ENCODE measurements at places on chromosomes 13 and 19. TPM values are rescaled to one million over a fixed set of nuclear protein-coding genes. Genes with fewer than 3 reads are reported as not detected.

DNA sequence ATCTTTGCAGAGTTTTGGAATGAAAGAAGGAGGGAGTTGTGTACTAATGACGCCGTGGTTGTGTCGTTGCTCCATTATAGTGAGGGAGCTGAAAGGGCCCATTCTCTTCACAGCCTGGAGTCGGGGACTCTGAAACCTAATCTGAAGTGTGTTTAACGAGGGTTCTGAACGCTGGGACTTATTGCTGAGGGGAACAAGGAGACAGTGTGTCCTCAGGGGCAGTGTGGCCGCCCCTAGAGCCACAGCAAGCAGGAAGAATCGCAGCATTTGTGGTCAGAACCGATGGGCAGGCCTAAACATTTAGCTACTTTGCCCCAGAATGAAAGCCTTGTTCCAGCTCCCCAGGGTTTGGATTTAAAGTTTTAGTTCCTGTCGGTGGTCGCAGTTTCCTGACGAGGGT lies 156.4 kb upstream of the RNF113B start:
- no peaks in the 10 kb centered on the region for H3K4me1 ChIP-seq
- no peak overlapping the region for H3K4me3 ChIP-seq
- H3K36me3 ChIP-seq, result no peaks in the 10 kb centered on the region

Gene ADPRHL1
- 212 TPM for total RNA-seq

DNA sequence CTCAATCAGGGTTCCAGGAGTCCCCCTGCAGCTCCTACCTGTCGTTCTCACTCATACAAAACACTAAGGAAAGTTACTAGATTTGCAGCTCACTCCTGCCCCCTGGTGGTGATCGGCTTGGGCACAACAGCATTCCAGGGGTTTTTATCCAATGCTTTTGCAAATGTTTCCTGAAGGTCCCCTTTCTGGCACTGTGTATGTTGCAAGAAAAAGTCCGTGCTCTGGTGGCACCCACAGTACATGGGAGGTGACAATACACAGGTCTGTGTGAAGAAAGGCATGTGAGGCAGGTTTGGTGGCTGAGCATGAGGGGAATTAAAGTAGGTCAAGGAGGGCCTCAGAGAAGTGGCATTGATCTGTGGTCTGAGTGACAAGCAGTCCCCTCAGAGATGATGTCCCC lies 8.6 kb upstream of the TYK2 start:
- peaks cover 3% of the 10 kb centered on the region for H3K4me1 ChIP-seq
- peak; percentile 84 for DNase-seq
- H3K4me3 ChIP-seq, result no peak overlapping the region
- peaks cover 33% of the 10 kb centered on the region for H3K36me3 ChIP-seq

DNA sequence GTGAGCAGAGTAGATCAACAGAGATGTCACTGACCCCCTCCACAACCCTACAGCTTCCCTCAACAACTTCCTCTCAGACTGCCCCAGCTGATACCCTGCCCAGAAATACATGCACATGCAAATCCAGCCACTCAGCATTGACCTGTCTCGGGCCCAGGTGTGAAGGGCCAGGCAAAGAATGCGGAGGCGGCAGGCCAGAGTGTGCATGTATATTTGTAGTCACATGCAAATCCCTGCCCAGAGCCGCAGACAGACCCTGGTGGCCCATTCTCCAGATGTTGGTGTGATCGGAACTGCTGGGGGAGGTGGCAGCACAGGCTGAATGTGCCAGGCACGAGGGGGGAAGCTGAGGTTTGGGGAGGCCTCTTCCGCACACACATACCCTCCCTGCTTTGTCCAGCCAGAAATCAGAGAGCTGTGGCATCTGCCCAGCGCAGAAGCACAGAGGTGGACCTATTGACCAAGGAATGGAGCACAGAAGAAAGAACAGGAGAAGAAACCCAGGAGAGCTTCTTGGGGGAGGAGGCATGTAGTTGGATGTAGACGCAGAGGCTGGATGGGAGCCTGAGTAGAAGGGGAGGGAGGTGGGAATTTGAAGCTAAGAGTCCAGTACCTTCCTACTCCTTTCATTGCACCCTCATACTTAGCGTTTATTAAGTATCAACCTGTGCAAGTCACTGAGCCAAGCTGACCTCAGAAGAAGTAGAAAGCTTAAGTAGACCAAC lies 14.4 kb downstream of the MEF2B start:
- no peak overlapping the region for H3K27ac ChIP-seq
- H3K27me3 ChIP-seq, result no peaks in the 10 kb centered on the region
- no peaks in the 10 kb centered on the region for H3K4me1 ChIP-seq
- H3K36me3 ChIP-seq, result peaks cover 12% of the 10 kb centered on the region
- H3K4me3 ChIP-seq, result no peak overlapping the region

- H3K4me3 ChIP-seq, result no peak overlapping the region
- DNase-seq, result no peak
- H3K27me3 ChIP-seq, result no peaks in the 10 kb centered on the region
- no peak overlapping the region for H3K27ac ChIP-seq
- peaks cover 4% of the 10 kb centered on the region for H3K36me3 ChIP-seq
Observed at GRCh38 chr13:32734511-32734910, 148.3 kb downstream of the PDS5B start.

DNA sequence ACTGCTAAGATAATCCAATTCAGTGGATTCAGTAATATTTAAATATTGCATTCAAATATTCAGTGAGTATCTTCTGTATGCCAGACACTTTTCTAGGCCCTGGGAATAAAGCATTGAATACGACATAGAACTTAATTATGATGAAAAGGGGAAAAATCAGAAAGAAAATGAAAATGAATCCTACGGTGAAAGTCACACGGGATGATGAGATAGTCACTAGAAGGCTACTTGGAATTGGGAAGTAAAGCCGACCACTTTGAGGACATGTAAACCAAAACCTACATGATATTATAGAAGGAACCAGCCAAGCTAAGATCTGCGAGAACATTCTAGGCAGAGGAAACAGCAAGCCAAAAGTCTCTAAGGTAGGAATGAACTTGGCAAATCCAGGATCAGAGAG lies 10.1 kb downstream of the DPY19L3 start:
- no peak overlapping the region for H3K4me3 ChIP-seq
- no peaks in the 10 kb centered on the region for H3K4me1 ChIP-seq
- peaks cover 47% of the 10 kb centered on the region for H3K36me3 ChIP-seq
- H3K27ac ChIP-seq, result no peak overlapping the region
- no peaks in the 10 kb centered on the region for H3K27me3 ChIP-seq

Gene HSPB6
- total RNA-seq, result 46.7 TPM

Gene FBXO46
- total RNA-seq, result 7.3 TPM

- peak overlapping the region; percentile 87 for H3K27ac ChIP-seq
- H3K36me3 ChIP-seq, result no peaks in the 10 kb centered on the region
- no peaks in the 10 kb centered on the region for H3K27me3 ChIP-seq
- DNase-seq, result peak; percentile 95
Observed at GRCh38 chr13:37448153-37448552, 150.4 kb downstream of the POSTN start.
